NCI-H1930 (cell line): ENCODE measurements at places on chromosomes 3 and 15.

DNA sequence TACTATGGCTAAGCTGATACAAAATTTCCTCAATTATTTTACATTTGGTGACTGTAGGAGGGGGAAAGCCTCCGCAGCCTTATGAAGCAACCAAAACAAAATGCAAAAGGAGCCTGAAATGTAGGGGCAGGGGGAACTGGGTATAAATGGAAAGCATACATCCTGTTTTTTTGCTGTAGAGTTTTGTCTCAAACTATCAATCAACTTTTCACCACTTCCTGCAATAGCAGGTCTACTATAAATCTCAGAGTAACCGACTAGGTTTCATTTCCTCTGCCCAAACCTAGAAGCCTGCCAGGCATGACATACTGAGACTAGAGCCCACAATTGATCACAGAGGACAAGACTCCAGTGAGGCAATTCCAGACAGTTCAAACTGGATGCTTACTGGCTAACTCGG is 91.3 kb downstream of the SHQ1 start:
- DNase-seq: no peak

DNA sequence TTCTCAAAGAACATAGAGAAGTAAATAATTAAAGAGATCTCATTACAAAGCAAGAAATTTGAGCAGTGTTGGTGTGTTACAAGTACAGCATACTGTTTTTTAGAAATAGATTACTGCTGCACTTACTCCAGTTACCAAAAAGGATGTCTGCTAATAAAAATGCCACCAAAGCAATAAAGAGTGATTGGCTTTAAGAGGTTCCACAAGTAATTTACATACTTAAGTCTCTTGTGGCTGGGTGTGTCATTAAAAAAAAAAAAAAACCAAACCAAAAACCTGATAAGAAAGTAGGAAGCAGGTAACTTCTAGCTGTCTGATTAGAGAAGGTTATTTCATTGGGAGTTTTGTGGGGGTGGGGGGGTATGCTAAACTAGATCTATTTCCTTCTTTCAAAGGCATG is 15.2 kb downstream of the RAB11A start:
- DNase-seq: no peak

DNA sequence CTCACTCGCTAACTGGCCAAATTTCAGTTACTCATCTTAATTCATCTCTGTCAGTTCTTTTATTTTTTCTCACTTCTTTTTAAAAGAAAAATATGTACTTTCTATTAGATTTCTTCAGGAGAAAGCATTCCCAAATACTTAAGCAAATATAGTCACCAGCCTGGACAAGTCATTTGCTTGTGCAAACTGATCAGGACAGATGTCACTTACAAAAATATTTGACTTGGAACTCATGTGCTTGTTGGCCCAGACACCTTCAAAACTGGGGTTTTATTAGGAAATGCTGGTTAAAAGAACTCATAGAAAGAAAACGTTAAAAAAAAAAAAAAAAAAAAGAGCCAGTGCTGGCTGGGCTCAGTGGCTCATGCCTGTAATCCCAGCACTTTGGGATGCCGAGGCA is 31.3 kb upstream of the FOXP1 start:
- no peak for DNase-seq

DNA sequence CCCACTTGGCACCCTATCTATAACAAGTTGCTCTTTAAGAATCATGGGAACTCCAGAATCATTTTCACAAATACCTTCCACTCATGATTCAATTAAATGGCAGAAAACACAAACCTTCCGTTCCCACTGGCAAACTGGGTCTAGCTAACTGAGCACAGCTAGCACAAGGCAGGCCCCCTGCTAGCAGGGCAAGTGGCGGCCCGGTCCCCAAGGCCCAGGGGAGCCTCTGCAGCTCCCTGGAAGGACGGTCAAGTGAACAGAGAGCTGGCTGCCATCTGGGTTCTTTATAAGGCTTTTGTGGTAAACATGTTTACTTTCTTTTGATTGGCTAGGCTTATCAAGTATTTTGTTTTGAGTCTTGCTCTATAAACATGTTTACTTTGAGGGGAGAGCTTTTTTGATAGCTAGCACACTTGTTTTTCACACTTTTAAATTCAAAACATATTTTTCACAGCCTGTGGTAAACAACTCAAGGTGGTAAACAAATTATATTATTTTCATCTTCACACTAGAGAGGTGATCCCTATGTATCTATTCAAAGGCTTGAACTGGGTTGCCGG is 81.4 kb downstream of the FOXP1 start:
- DNase-seq: no peak

DNA sequence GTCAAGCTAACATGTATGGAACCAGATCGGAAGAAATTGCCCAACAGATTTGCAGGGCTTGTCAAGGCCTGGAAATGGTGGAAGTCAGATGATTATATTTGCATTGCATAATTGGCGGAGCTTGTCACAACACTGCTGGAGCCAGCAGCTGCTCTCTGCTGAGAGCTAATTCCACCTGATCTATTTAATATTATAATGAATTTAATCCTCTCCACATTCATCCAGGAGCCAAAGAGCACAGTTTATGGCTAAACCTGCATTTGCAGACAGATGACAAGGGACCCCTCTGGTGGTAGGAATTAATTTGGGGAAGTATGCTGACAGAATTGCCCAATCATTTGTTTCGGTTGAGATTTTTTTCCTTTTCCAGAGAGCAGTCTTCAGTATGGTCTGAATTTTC is 730.2 kb downstream of the TUSC7 start:
- DNase-seq: peak; percentile 81

DNA sequence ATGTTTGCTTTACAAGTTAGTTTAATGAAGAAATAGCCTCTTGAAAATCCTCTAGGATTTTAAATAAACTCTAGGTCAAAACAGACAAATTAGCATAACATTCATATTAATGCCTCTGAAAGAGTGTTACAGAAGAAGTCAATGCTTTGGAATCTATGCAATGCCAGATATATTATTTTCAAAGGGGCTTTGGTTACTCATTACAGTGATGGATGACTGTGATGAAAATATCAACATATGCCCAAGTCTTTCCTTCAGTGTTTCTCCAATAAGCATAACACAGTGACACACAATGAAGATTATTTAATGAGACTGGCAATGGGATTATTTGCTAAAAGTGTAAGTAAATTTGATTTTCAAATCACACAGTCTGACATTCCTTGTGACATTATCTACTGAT is 1247.2 kb downstream of the ROBO2 start:
- DNase-seq: no peak

GRCh38 chr3:122146466-122146865 is 37.0 kb upstream of the CASR start:
- DNase-seq: no peak

DNA sequence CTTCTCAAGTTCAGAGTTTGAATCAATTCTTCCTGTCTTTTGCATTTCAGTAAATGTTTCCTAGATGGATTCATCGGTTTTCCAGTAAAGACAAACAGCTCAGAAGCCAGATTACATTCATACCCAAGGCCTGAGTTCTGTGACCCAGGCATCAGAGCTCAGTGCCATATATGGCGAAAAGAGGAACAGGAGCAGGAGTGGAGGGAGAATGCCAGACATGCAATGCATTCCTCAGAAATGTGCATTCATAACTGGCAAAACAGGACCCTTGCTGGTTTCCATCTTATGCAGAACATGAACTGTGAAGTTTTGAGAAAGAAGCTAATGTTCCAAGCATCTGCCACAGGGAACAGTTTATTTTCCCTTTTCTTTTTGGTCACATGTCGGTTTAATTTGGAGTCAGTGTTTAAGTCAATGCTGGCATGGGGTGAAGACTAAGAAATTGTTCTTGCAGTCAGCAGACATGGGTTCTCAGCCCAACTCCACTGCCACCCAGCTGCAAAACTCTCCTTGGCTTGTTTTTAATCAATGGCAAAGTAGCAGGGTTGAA is 116.5 kb downstream of the LPP start:
- no peak for DNase-seq

- DNase-seq: no peak
Observed at GRCh38 chr15:80779658-80780415, 667 bp downstream of the CEMIP start.
